Activated T-helper 1 cell treated with Interleukin-2 at 50 U/mL for 16 hours (primary cell): ENCODE measurements at places on chromosomes 2 and 18.

DNA sequence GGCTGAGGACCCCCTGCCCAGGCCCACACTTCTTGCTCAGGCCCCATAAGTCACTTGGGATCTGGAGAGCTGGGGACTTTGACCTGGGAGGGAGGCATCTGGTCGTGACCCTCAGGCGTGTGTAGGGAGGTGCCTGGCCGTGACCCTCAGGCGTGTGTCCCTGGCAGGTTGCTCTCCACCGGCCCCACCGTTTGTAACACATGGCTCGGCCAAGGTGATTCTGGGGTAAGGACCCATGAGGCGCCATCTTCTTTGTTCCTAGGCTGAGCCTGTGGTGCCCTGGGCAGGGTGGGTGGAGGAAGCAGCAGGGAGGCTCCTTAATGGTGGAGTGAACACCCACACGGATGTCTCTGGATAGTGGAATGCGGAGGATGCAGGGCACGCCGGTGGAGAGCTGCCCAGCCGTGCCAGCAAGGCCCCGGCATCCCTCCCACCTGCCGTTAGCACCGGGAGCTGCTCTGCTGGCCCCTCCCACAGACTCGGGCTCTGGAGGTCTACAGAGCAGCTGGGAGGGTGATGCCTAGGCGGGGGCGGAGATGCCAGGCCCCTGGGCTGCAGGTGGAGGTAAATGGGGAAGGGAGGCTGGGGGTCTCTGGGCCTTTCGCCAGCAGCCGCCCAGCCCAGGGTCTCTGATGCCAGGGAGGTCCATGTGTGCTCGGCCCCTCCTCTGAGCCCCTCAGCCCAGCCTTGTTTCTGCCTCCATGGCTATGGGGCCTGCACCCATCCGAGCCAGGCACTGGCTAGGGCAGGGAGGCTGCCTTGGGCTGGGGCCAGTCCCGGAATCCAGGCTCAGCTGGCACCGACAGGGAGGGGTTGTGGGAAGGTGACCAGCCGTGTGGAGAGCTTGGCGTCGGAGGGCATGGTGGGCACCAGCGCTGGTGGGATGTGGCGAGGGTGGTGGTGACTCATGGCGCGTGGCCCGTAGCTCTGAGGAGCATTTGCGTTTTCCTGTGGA, 1.1 kb upstream of the GAL3ST2 start:
- DNase-seq, result no peak

GRCh38 chr18:69948919-69949537, 1.4 kb upstream of the CD226 start:
- DNase-seq, result no peak

DNA sequence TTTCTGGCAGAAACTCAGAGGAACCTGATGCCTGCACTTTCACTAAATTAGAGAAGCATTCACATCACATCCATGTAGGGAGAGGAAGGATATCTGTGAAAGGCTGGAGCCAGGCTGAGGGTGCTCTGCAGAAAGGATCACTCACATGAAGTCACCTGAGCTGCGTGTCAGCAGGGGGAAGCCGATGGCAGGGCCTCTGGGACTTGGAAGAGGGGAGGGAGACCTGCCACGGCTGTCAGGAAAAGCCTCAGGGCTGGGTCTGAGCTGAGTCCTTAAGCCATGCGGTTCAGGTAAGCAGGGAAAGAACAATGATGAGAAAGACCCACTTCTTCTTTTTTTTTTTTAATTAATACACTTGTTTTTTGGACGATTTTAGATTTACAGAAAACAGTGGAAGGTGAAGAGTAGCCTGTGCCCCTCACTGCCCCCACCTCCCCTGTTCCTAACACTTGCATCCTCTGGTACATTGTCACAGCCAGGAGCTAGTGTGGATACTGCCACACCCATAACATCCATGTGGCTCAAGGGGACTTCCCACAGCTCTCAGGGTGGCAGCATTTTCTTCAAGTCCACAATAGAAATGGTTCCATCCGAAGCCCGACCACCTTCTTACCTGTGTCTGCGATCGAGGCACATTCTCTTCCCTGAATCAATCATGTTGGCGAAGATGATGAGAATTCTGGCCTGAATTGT, 156.5 kb upstream of the TPO start:
- DNase-seq, result no peak

GRCh38 chr2:26176279-26176615, 3.4 kb downstream of the GAREM2 start:
- no peak for DNase-seq

DNA sequence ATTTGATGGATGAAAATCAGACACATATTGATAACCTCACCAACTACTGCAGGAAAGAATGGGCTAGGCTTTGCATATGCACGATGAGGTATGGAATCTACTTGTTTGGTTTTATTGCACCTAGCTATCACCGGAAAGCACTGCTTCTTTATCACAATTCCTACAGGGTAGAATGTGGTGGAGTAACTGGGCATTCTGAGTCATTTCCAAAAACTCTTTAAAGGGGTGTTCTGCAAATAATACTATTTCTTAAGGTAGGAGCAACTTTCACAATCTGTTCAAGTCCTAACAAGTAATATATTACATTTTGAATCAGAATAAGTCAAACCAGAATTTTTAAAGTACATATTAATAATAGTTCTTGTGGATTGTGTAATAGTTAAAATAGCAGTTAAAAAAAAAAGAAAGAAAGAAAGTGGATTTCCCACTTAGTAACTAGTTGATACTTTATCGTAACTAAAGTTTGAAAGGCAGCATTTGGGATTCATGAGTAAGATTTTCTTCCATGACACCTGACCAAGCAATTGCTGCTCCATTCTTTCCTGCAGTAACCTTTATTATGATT, 40.5 kb downstream of the INO80C start:
- DNase-seq, result no peak

- no peak for DNase-seq
These were observed 241.6 kb upstream of the FN1 start for GRCh38 chr2:215677481-215677880.

GRCh38 chr2:64873472-64873924, 115.7 kb upstream of the SLC1A4 start:
- DNase-seq, result peak; percentile 60

- no peak for DNase-seq
These were observed 301.3 kb upstream of the RAB12 start for GRCh38 chr18:8307960-8308359.

DNA sequence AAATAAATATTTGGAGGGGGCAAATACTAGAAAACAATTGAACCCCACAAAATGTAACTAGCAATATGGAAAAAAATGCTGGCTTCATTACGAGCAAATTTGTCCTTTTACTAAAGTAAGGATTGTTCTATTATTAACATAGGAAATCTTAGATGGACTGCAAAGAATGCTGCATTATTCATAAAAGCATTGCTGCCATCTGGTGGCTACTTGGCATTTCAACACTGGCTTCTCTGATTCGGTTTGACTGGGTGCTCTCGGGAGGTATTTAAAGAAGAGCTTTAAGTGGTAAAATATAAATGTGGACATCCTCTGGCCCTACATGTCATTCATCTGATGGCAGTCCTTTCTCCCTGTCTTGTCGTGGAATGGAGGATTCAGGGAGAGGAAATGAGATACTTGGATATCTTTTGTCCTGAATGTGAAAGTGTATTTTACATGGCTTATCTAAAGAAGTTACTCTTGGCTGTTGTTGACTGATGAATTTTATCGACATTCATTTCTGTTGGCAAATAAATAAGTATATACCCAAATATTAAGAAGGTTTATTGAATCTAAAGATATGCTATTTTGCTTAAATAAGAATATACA, 130.2 kb downstream of the ARHGAP15 start:
- DNase-seq, result peak; percentile 53

- DNase-seq, result no peak
These were observed 36.5 kb upstream of the SLC39A10 start for GRCh38 chr2:195620501-195620900.
